ENCODE measurements at places on chromosomes 6 and 20.

DNA sequence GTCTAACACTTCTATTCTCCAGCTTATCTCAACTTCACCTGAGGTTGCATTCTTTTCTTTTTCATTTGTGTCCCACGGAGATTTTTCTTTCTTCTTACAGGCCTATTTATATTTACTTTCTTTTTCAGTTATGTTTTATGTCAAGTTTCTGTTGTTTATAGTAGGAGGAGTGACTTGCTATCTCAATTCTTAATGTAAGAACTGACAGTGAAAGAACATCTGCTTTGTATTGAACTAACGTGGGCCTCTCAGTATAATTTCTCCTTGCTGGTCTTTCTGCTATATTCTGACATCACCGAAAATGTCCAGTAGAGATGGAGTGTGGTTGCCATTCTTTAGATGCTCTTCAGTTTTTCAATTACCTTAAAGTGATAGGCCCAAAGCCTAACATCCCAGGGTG, 521.7 kb downstream of the EPM2A start:
- no peak for DNase-seq

GRCh38 chr20:61812845-61813485, 252.7 kb downstream of the TAF4 start:
- DNase-seq: no peak

DNA sequence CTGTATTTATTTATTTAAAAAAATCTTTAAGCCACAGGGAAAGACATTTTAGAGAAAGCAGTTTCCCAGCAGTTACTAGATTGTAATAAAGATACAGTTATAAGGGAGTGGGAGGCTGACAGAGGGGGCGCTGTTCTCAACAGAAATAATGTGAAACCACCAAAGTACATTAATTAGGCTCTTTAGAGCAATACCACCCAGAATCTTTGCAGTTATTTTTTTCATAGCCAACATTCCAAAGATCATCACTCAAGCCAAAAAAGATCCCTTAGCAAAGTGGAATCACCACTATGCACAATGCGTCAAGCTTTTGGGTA, 331.3 kb upstream of the DEFB112 start:
- no peak for DNase-seq

DNA sequence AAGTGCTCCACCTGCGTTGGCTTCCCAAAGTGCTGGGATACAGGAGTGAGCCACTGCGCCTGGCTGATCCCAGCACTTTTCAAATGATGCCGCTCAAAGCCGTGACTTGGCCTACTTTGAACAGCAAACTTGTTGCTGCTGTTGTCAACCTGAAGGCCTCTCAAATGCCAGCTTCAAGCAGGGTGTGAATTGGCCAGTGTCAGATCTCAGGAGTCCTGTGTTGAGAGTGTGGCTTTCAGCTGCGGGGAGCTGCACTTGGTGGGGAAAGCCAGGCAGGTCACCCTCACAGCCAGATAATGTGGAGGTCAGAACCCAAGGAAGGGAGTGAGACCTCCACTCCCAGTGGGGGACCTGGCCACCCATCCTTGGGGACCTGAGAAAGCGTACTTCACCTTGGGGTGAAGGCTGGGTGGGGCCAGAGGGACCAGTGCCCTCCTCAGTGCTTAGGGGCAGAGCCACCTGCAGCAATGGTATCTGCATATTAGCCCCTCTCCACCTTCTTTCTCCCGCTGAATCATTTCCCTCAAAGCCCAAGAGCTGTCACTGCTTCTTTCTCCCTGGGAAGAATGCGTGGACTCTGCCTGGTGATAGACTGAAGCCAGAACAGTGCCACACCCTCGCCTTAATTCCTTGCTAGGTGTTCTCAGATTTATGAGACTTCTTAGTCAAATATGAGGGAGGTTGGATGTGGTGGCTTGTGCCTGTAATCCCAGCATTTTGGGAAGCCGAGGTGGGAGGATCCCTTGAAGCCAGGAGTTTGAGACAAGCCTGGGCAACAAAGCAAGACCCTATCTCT, 19.1 kb upstream of the PANK2 start:
- DNase-seq: no peak

- DNase-seq: no peak
These were observed 69.2 kb upstream of the PTGIS start for GRCh38 chr20:49637046-49637637.

DNA sequence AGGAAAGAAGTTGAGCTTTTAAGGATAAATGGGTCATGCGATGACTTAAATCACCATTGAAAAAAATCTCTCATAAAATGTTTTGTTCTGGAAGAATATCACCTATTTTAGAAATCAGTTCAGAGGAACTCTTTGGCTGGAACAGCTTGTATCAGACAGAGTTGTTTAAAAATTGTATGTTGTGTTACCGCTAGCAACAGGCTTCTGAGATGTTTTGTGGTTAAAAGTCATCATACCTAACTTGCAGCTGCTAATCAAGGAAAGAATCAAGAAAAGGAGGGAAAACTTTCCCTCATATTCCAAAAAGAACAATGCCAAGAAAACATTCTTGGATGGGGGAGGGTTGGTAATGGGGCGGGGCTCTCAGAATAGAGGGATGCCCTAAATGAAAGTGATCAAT, 220.7 kb upstream of the CITED2 start:
- no peak for DNase-seq

DNA sequence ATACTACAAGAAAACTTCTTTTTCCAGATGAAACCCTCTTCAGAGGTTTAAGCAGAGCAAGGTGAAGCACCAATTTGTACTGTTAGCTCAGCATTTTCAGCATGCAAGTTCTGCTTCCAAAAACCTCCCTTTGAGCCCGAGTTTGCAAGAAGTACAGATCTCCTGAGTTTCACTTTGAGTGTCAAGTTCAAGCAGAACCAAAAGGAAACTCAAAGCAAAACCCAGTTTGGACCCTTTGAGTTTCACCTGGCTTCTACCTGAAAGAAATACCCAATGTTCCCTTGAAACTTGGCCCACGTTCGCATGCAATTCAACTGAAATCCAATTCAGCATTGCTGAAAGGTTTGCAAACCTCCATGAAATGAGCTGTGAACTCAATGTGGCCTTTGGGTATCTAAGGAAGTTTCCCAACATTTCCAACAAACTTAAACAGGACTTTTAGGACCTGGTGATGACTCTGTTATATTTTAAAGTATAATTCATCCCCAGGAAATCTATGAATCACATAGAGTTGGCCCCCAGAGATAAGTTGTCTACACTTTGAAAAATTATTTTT, 62.9 kb upstream of the HBS1L start:
- no peak for DNase-seq

DNA sequence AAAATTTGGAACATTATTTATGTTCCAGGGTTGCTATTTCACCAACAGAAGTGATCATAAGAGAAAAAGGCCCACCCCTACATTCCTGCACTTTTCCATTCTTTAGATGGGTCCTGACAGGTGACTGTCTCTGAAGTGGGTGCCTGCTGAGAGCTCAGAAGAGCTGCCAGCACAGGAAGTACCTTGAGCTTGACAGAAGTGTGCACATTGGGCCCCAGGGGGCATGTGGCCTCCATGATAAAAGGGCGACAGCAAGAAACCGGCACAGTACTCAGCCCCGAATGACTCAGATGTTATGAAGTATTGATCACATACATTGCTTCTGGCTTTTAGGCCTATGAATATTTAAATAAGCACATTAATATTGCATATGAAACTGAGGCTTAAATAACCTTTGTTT, 150.4 kb downstream of the PCSK2 start:
- DNase-seq: no peak

- DNase-seq: no peak
These were observed 38.5 kb downstream of the TBC1D7 start for GRCh38 chr6:13289789-13290318.

DNA sequence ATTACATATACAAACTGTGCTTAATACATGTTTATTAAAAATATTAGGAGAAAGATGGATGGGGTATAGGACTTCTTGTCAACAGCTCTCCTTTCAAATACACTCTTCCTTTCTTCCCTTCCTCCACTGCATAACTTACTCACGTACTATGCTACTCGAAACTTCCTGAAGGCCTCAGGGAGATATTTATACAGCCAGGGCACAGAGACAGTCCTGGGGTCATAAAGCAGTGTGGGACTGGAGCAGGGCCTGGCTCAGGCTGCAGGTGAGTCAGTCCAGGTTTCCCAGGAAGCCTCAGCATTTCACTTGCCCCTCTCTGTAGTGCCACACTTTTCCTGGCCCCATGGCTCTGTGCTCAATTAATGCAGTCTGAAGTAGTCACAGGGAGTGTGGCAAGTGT, 157.0 kb downstream of the UBE3D start:
- no peak for DNase-seq

- DNase-seq: no peak
These were observed 89.7 kb downstream of the TCP11 start for GRCh38 chr6:35051396-35051795.

- DNase-seq: no peak
These were observed 172.8 kb upstream of the ARG1 start for GRCh38 chr6:131400054-131400778.

Measured in NCI-H1930 (cell line).